Activated CD8-positive, alpha-beta T cell treated with anti-CD3 and anti-CD28 coated beads for 36 hours (primary cell): ENCODE measurements at places on chromosomes 5 and 9. TPM values are rescaled to one million over a fixed set of nuclear protein-coding genes. Genes with fewer than 3 reads are reported as not detected.

- peaks cover 89% of the 10 kb centered on the region for H3K4me1 ChIP-seq
- no peak for DNase-seq
- H3K36me3 ChIP-seq: peaks cover 38% of the 10 kb centered on the region
- H3K27me3 ChIP-seq: no peaks in the 10 kb centered on the region
- peak overlapping the region; percentile 67 for H3K4me3 ChIP-seq
- H3K27ac ChIP-seq: peak overlapping the region; percentile 96
These were observed 54.6 kb downstream of the FYB1 start for GRCh38 chr5:39164529-39165402.

DNA sequence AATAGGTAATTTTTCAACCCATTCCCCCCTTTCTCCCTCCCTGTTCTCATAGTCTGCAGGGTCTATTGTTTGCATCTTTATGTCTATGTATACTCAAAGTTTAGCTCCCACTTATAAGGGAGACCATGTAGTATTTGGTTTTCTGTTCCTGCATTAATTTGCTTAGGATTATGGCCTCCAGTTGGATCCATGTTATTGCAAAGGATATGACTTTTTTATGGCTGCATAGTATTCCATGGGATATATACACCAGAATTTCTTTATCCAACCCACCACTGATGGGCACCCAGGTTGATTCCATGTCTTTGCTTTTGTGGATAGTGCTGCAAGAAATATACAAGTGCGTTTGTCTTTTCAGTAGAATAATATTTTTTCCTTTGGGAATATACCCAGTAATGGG lies 761.6 kb upstream of the GRAMD2B start:
- H3K27ac ChIP-seq: no peak overlapping the region
- H3K36me3 ChIP-seq: no peaks in the 10 kb centered on the region
- H3K27me3 ChIP-seq: no peaks in the 10 kb centered on the region
- no peak overlapping the region for H3K4me3 ChIP-seq
- H3K4me1 ChIP-seq: no peaks in the 10 kb centered on the region

GRCh38 chr5:107157809-107158208 lies 512.9 kb downstream of the EFNA5 start:
- no peak overlapping the region for H3K4me3 ChIP-seq
- no peaks in the 10 kb centered on the region for H3K4me1 ChIP-seq
- H3K27me3 ChIP-seq: no peaks in the 10 kb centered on the region
- H3K27ac ChIP-seq: no peak overlapping the region

DNA sequence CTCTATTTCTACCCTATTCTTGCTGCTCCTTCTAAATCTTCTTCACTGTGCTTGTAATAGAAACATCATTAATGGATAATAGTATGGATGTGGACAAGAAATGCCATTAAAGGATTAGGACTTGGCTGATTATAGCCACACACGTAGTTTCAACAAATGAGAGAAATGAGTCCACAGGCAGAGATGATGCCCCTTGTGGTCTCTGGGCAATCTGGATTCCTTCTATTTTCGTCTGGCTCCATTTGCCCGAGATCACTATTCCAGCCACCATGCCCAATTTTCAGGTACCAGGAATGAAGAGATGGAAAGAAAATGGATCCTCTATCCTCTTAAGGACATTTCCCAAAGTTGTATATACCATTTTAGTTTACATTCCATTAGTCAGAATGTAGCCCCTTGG lies 13.2 kb downstream of the VLDLR start:
- H3K27ac ChIP-seq: no peak overlapping the region
- H3K4me3 ChIP-seq: no peak overlapping the region
- peaks cover 9% of the 10 kb centered on the region for H3K27me3 ChIP-seq
- peaks cover 13% of the 10 kb centered on the region for H3K4me1 ChIP-seq
- H3K36me3 ChIP-seq: peaks cover 6% of the 10 kb centered on the region

- no peak overlapping the region for H3K4me3 ChIP-seq
- H3K4me1 ChIP-seq: peaks cover 6% of the 10 kb centered on the region
- H3K27ac ChIP-seq: no peak overlapping the region
- no peaks in the 10 kb centered on the region for H3K36me3 ChIP-seq
These were observed 40.3 kb upstream of the XPA start for GRCh38 chr9:97737429-97737828.

- no peak for DNase-seq
- H3K27me3 ChIP-seq: no peaks in the 10 kb centered on the region
- peaks cover 7% of the 10 kb centered on the region for H3K4me1 ChIP-seq
- H3K27ac ChIP-seq: no peak overlapping the region
- peaks cover 4% of the 10 kb centered on the region for H3K36me3 ChIP-seq
- no peak overlapping the region for H3K4me3 ChIP-seq
These were observed 96.5 kb downstream of the PPARGC1B start for GRCh38 chr5:149826574-149826973.

DNA sequence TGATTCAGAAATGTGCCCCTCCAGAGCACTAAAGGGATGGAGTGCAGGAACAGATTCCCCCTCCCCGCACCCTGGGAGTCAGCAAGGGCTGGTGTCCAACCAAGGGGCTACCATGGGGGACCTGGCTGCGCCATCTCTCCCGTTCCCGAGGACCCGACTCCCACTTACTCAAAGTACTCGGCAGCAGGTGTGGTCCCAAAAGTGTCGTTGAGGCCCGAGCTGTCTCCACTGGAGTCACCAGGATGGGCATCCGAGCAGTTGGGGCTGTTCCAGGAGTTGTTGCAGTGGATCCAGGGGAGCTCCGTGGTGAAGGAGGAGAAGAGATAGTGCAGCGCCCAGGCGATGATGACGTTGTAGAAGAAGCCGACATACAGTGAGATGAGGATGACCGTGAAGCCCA lies 12.9 kb downstream of the SLC6A3 start:
- no peak for DNase-seq
- no peak overlapping the region for H3K4me3 ChIP-seq
- peaks cover 5% of the 10 kb centered on the region for H3K36me3 ChIP-seq
- H3K4me1 ChIP-seq: no peaks in the 10 kb centered on the region
- no peak overlapping the region for H3K27ac ChIP-seq

C9 gene
- not detected for total RNA-seq

DNA sequence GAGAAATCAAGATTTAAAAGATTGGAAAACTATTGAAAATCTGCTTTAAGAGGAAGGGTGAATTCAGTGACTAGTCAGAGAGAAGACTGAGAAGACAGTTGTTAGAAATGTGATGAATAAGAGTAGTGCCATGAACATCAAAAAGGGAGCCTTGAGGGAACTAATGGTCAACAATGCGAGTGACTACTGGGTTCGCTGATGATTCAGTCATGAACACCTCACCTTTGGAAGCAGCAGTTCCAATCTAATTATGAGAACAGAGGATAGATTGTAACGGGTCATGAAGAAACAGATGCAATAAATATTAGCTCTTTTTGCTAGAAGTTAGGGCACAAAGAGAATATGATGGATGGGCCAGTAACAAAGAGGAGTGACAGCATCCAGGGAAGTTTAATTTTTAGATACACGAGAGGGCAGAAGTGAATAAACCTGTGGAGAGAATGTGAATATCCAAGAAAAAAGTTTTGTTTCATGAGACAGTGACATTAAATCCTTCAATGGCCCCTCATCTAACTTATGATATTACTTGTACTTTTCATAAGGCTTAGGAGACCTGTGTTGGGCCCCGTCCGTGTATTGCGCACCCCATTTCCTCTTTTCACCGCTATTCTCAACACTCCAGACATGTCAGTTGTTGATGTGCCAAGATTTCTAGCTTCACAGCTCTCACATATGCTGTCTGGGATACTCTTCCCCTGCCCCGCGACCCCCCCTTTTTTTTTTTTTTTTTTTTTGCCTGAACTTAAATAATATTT lies 23.5 kb upstream of the IFNE start:
- no peaks in the 10 kb centered on the region for H3K27me3 ChIP-seq
- H3K36me3 ChIP-seq: no peaks in the 10 kb centered on the region
- no peak overlapping the region for H3K4me3 ChIP-seq
- H3K4me1 ChIP-seq: peaks cover 9% of the 10 kb centered on the region
- no peak for DNase-seq
- H3K27ac ChIP-seq: no peak overlapping the region

APBA1 gene
- 0.07 TPM for total RNA-seq

DNA sequence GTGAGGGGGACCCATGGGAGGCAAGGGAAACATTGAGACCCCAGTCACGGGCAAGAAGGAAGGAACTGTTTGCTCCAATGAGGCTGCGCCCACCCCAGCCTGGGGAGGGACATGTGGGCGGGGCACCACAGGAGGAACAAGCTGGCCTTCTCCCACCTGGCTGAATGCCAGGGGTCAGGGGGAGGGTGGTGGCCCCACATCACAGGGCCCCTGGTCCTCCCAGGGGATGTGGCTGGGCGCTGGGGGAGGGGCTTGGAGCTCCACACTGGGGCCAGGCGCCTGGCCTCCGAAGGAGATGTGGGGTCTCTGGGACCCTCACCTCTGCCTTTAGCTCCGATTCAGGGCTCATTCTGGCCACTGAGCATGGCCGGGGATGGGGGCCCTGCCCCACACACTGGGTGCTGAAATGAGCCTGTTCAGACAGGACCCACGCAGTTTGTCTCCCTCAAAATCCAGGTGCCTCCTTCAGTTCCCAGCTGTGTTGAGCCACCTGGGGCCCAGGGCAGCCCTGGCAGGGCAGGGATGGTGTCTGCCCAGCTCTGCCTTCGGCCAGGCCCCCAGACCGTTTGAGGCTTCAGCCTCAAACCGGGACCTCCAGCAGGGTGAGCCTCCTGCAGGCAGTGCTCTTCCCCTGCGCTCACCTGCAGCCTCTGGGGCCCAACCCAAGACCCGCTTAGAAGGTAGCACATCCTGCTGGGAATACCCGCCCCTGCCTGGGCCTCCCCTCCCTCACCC lies 33.2 kb upstream of the NOTCH1 start:
- no peaks in the 10 kb centered on the region for H3K27me3 ChIP-seq
- peaks cover 5% of the 10 kb centered on the region for H3K4me1 ChIP-seq
- H3K36me3 ChIP-seq: no peaks in the 10 kb centered on the region
- H3K4me3 ChIP-seq: no peak overlapping the region
- DNase-seq: peak; percentile 52
- no peak overlapping the region for H3K27ac ChIP-seq

- H3K4me3 ChIP-seq: no peak overlapping the region
- H3K36me3 ChIP-seq: no peaks in the 10 kb centered on the region
- no peak for DNase-seq
- H3K27me3 ChIP-seq: peaks cover 8% of the 10 kb centered on the region
- H3K4me1 ChIP-seq: peaks cover 2% of the 10 kb centered on the region
- peak overlapping the region; percentile 64 for H3K27ac ChIP-seq
These were observed 10.2 kb upstream of the LARS1 start for GRCh38 chr5:146192571-146193043.

DNA sequence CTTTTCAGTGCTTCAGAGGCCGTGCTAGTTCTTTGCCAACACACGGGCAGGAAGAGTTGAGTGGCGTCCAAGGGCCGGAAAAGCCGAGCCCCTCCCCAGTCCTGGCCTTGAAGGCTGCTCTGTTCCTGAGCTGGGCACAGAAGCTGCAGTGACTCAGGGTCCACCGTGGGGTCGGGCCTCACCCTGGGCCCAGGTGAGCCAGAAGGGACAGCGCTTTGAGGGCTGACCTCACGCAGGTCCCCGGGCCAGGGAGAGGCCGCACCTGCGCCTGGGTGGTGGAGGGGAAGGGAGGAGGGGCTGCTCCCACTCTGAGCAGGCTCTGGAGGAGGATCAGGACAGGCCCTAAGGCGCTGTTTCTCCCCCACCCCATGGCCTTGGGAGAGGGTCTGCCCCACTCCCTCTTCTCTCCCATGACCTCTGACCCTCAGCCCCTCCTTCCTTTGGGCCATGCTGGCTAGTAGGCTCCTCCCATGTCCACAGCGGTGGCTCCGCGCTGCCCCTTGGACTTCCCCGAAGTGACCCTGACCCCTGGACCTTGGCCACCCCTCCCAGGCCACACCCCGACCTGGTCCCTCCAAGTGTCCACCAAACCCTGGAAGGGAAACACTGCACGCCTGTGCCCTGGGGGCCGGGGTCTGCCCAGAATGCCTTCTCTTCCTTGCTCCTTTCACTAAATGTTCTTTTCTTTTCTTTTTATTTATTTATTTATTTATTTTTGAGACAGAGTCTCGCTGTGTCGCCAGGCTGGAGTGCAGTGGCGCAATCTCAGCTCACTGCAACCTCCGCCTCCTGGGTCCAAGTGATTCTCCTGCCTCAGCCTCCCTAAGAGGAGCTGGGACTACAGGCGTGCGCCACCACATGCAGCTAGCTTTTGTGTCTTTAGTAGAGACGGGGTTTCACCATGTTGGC lies 19.7 kb upstream of the SLC6A19 start:
- no peaks in the 10 kb centered on the region for H3K27me3 ChIP-seq
- DNase-seq: no peak
- H3K4me1 ChIP-seq: no peaks in the 10 kb centered on the region
- H3K36me3 ChIP-seq: no peaks in the 10 kb centered on the region

- H3K36me3 ChIP-seq: peaks cover 82% of the 10 kb centered on the region
- no peak overlapping the region for H3K27ac ChIP-seq
- peaks cover 32% of the 10 kb centered on the region for H3K4me1 ChIP-seq
- no peak for DNase-seq
- no peak overlapping the region for H3K4me3 ChIP-seq
- H3K27me3 ChIP-seq: no peaks in the 10 kb centered on the region
These were observed 155.0 kb downstream of the MAN2A1 start for GRCh38 chr5:109844695-109845094.

TMEM171 gene
- total RNA-seq: not detected

DNA sequence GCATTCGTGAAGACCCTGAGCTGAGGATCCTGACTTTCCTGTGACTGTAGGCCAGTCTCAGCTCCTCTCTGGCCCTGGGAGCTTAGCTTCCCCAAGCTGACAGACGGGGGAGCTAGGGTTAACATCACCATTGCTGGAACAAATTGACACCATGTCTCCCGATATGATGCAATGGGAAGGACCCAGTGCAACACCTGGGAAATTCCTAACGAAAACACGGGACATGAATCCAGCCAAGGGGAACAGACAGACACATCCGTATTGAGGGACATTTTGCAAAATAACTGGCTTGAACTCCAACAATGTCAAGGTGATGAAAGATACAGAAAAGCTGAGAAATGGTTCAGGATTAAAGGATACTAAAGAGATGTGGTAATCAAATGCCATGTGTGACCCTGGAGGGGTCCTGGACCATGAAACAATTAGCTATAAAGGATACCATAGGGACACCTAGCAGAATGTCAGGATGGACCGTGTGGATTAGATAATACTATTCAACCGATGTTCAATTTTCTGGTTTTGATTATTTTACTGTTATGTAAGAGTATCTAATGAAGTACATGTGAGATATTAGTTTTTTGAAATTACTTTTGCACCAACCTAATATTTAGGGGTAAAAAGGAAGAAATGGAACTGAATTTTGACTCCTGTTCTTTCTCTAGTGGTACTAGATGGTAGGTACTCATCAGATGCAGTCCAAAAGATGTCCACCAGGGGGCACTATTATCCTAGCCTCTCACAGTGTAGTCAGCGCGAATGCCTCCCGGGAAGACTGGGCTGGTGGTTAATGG lies 52.7 kb downstream of the NDST1 start:
- no peaks in the 10 kb centered on the region for H3K4me1 ChIP-seq
- peaks cover 2% of the 10 kb centered on the region for H3K27me3 ChIP-seq
- no peak overlapping the region for H3K27ac ChIP-seq
- DNase-seq: peak; percentile 94
- no peaks in the 10 kb centered on the region for H3K36me3 ChIP-seq

- no peak overlapping the region for H3K4me3 ChIP-seq
- peaks cover 40% of the 10 kb centered on the region for H3K4me1 ChIP-seq
- H3K27me3 ChIP-seq: no peaks in the 10 kb centered on the region
- H3K36me3 ChIP-seq: peaks cover 55% of the 10 kb centered on the region
- H3K27ac ChIP-seq: peak overlapping the region; percentile 64
These were observed 84.0 kb downstream of the STK10 start for GRCh38 chr5:172104021-172104420.
